Stimulated activated CD8-positive, alpha-beta memory T cell treated with anti-CD3 and anti-CD28 coated beads, Interleukin-4, amount 100 ng/mL, for 1 hour (primary cell): ENCODE measurements at places on chromosomes 1 and 21.

GRCh38 chr21:45096217-45096616 is 21.8 kb downstream of the ADARB1 start:
- no peak for DNase-seq

- no peak for DNase-seq
Measured at GRCh38 chr1:161718559-161719324, 2.6 kb upstream of the FCRLB start.

DNA sequence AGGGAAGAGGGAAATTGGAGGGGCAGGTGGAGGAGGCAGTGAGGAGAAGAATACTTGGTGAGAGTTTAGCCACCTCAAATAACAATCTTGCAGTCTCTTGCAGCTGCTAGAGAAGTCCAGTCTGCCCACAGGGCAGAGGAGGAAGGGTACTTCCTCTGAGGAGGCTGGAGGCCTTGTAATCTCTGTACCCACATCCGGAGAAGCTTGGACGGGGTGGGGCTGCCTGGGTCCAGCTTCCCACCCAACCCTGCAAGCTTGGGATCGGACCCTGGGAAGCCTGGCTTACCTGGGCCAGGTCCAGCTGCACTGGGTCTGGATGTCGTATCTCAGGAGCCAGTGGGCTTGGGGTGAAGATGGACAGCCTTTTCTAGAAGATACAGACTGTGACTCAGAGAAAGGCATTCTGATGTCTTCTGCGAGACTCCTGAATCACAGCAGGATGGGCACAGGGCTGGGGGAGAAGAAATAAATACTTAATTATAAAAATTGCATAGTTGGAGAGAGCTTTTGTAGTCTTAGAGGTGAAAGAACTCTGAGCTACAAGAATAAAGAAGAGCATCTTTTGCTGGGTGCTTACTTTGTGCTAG is 111.8 kb upstream of the JUN start:
- no peak for DNase-seq

DNA sequence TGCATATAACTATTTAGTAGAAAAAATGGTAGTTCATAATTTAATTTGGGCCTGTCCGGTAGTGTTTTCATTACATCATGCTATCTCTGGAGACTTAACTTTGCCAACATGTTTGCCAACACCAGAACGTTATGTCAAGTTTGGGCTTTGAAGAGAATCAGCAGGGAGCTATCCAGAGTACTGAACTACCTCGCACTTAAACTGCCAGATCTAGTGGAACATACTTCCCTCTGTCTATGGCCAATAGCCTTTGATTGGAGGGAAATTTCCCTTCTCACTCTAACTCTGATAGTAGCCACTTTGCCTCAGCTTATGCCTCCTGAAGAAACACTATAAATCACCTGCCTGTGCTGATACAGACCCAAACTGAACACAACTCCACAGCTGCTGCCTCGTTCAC is 10.0 kb downstream of the LRRC53 start:
- DNase-seq, result no peak

DNA sequence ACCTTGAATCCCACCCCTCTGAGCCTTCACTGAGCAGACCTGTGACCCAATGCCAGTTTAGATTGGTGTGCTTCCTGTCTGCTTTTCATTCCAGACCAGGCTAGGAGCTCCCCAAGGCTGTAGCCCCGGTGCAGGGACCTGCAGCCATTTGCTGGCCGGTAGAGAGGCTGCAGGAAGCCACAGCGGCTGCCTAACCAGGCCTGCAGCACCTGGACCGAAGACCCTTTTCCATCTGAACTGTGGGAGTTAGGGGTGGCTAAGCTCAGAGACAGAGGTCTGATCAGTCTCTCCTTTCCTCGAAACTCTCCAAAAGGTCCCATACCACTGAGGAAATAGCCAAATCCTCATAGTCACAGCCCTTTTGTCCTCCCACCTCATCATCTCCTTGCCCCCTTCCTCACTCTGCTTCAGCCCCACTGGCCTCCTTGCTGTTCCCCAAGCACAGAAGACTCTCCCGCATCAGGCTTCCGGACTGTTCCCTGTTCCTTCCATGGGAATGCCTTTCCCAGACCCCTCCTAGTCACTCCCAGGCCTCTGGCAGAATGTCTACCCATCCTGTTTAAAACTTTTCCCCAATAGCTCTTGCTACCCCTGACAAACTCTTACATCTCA is 674 bp upstream of the TTC4 start:
- DNase-seq, result no peak
